Stimulated activated CD8-positive, alpha-beta memory T cell treated with anti-CD3 and anti-CD28 coated beads, Interleukin-4, amount 100 ng/mL, for 1 hour (primary cell): ENCODE measurements at places on chromosomes 11 and 22.

GRCh38 chr22:20494978-20495860 lies at the start of gene KLHL22:
Gene KLHL22, minus strand, starts transcription at chr22:20495795. Its CDS starts 6,584 bp downstream, at chr22:20489211.
- no peak for DNase-seq

- no peak for DNase-seq
These were observed 32.9 kb upstream of the TRIM29 start for GRCh38 chr11:120170741-120171261.

DNA sequence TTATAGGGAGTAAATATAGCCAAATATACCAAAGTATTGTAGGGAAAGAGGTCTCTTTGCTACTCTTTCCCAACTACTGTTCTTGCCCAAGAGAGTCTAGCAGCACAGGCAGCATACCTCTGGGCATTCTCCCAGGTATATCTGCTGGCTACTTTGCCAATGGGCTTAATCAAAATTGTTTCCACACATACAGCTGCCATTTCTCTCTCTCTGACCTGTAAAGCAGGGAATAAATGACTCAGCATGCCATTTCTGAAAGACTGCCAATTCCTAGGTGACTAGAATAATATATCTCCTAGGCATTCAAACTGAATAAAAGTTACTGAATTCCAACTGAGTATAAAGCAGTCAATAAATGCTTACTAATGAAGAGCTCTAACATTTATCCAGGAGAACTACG lies 44.6 kb downstream of the RDX start:
- DNase-seq = no peak

DNA sequence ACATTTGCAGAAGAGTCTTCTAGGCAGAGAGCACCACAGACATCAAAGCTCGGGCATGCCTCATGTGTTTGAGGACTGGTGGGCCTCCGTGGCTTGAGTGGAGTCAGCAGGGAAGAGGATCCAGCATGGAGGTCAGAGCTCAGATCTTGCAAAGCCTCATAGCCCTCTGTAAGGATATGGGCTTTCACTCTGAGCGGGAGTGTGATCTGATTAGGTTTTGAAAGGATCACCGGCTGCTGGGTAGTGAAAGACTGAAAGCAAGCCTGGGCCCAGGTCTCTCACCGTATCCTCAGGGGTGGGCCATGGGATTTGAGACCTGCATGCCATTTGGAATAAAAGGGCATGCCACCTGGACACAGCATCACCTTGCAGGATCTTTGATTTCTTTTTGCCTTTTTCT lies 112.7 kb downstream of the TEAD1 start:
- no peak for DNase-seq

- DNase-seq = no peak
These were observed 37.5 kb downstream of the EHF start for GRCh38 chr11:34658071-34659015.
